Forelimb muscle (tissue), 1 donor: ENCODE measurements at places on chromosomes 2 and 18.

DNA sequence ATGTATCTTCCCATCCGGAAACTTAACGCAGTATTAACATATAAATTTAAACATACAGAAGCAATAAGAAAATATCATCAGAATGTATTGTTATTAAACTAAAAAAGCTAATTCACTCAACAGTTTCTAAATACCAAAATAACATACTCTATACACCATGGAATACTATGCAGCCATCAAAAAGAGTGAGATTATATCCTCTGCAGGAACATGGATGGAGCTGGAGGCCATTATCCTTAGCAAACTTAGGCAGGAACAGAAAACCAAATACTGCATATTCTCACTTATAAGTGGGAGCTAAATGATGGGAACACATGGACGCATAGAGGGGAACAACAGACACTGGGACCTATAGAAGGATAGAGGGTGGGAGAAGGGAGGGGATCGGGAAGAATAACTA, 127.1 kb downstream of the CD226 start:
- DNase-seq, result no peak

DNA sequence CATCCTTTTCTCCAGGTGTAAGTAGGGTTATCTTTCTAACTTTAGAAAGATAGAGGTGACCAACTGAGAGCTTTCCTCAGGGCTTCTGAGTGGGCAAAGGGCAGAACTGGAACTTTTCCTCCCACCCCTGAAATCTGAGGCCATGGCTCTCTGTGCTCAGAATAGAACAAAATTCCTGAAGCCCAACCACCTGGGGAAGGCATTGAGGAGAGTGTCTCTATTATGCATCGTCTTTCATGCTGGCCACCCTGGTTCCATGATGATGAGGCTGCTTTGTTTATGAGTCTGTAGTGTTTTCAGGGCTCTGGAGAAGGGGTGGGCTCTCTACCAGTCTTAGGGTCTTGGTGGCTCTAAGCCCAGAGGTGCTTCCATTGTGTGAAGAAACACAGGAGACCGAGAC, 30.7 kb upstream of the IL1R1 start:
- no peak for DNase-seq

DNA sequence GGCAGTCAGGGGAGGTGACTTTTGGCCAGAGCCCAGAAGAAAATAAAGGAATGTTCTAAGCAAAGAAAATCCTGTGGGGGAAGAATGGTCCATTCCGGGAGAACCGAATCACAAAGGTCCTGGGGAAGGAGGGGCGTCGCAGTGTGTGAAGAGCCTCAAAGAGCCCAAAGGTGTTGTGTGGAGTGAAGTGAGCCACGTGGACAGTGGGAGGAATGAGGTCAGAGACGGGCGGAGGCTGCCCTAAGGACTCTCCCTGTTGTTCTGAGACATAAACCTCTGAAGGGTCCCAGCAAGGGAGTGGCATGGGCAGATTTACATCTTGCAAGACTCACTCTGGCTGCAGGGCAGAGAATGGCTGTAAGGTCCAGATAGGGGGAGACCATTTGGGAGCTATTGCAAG, 91.3 kb upstream of the SEC11C start:
- no peak for DNase-seq

DNA sequence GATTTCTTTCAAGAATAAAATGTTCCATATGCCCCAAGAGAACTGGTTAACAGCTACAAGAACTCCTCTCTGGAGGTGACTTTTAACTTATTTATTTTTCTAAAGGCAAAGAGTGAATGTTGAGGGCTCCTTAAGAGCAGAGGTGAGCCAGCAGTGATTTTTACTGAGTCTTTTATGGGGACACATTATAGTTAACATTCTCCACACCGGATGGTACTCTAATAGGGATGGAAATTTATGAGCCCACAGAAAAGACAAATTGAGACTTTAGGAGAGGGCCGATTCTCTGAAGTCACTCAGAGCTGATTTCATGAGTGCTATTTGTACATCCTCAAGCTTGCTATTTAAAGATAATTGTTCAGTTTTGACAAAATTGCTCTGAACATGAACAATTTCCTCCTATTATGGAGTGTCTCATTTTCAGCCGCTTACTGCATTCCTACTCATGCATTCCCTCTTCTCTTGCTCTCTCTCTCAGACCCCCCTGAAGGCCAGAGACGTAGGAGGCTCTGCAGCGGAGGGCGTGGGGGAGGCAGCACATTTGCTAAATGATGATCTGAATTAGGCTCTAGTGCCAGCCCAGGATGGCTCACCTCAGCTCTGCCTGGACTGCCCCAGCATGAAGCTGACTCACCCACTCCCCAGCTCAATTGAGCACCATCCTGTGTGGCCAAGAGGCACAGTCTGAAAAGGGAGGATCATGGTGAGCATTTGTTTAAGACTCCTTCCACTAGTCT, 5.9 kb upstream of the RPL37A start:
- no peak for DNase-seq

DNA sequence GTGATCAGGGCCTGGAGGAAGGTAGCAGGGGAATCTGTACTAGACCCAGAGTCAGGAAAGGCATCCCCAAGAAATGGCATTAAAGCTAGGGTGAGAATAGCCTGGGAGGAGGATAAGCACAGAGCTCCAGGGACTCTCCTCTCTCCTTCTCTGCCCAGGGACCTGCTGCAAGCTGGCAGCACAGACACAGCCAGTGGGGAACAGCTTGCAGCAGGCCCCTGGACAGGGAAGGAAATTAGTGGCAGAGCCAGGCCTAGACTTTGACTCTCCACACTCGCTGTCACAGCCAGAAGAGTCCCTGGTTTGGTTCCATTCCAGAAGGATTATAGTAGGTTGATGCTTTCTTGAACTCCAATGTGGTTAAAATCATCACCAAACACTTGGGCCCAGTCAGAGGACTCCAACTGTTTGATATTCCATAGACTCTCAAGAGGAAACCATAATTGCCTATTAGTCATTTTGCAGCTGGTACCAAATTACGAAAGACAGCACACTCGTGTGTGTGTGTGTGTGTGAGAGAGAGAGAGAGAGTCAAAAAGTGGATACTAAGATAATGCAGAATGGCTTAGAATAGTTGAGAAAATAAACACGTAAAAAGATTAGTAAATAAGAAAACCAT, 95.5 kb upstream of the ATP8B1 start:
- DNase-seq, result no peak

DNA sequence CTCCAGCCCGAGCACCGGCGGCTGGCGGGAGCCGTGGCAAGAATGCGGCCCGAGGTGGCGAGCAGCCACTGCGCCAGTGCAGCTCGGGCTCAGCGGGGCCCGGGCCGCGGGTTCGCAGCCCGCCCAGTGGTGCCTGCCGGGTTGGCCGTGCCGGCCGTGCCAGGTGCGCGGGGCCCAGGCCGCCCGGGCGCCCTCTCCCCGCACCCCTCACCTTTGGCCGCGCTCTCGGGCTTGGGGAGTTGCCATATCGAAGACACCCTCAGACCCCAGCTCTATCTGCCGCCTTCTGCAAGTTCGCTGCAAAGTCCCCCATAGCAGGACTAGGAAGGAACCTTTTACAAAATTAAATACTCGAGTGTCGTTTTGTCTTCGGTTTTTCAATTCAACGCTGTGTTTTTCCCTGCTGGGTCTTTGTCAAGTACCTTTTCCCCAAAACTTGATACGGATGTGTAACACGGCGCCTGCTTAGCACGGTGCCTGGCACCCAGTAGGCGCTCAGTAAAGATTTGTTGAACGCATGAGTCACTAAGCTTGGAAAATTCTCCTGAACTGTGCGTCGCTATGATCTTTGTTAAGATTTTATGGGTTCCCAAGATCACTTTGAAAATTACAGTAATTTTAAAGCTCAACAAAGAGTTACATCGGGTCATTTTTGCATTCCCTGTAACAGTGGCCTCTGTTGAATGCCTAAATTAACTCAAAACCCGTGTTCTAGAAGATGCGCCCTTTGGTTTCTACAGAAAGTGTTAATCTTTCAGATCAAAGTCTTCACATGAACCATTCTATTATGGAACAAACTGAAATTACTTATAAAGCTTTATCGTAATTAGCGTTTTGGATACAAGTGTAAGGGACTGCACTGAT, 750 bp downstream of the STRADB start:
- no peak for DNase-seq

GRCh38 chr18:40004246-40004645, 1950.8 kb upstream of the PIK3C3 start:
- no peak for DNase-seq

DNA sequence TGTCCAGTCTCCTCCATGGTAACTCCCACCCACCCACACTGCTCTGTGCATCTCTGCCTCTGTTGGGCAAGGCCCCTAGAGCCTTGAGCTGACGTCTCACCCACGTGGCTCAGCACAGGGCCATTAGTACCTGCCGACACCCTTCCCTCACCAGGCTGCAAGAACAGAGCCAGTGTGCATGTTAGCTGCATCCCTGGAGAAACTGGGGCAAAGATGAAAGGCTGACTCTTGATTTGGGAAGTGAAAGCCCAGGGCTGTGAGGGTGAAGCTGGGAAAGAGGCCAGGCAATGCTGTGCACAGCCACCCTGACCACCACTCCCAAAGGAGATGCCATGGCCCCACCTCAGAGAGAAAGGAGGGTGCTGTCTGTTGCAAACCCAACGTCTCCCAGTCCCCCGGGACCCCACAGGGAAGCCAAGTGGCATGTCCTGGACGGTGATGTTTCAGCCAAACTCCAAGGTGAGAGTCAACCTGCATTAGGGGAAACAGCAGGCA, 20.0 kb upstream of the HPCAL1 start:
- DNase-seq, result no peak

DNA sequence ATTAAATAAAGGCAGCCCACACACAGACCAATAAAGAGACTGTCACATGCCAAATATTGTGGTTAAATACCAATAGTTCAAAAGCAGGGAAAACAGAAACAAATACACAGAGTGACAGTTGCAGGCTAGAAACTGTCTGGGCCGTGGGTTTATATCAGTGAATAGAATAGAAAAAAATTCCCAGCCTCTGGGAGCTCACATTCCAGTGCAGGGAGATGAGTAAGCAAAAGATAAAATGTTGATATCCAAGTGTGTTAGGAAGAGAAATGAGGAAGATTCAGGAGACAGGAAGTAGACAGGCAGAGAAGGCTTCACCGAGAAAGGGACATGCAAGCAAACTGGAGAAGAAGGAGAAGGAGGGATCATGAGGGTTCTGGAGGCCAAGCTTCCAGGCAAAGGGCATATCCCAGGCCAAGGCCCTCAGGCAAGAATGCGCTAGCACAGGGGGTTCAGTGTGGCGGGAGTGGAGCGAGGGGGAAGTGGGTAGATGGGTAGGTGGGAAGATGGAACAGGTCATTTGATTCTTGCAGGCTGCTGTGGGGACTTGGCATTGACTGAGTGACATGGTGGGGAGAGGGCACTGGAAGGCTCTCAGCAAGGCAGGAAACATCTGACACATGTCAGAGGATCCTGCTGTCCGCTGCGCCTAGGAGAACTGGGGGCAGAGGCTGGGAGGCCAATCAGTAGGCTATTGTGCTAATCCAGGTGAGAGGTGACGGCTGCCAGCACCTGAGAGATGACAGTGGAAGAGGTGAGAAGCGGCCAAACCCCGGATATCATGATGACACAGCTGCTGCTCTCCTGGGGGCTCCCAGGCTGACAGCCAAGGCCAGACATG, 89.2 kb downstream of the ZBTB7C start:
- DNase-seq, result no peak

GRCh38 chr2:224392545-224392944, 9.4 kb downstream of the FAM124B start:
- no peak for DNase-seq
